ENCODE measurements at places on chromosomes 6 and 20. TPM values are rescaled to one million over a fixed set of nuclear protein-coding genes. Genes with fewer than 3 reads are reported as not detected.

Gene NKX2-4
- not detected for total RNA-seq

Gene BMP7
- 0.16 TPM for total RNA-seq

Gene RNGTT
- total RNA-seq, result 11.6 TPM

Gene TAGAP
- 5.7 TPM for total RNA-seq
